ENCODE measurements at places on chromosomes 4 and X.

DNA sequence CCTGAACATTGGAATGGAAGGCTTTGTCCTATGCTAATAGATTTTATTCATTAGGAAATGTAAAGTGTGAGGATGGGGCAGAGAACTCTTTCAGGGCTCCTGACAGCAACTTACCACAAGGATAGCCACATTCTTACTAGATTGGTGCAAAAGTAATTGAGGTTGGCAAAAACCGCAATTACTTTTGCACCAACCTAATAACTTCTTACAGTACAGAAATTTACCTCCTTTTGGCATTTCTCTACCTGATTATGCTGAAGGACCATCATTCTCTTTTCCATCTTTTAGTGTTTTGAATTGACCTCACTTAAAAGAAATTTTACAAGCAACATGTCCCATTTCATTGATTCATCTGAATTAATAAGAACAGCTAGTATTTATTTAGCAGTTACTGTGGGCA, 109.2 kb upstream of the AP1S2 start:
- DNase-seq = no peak

DNA sequence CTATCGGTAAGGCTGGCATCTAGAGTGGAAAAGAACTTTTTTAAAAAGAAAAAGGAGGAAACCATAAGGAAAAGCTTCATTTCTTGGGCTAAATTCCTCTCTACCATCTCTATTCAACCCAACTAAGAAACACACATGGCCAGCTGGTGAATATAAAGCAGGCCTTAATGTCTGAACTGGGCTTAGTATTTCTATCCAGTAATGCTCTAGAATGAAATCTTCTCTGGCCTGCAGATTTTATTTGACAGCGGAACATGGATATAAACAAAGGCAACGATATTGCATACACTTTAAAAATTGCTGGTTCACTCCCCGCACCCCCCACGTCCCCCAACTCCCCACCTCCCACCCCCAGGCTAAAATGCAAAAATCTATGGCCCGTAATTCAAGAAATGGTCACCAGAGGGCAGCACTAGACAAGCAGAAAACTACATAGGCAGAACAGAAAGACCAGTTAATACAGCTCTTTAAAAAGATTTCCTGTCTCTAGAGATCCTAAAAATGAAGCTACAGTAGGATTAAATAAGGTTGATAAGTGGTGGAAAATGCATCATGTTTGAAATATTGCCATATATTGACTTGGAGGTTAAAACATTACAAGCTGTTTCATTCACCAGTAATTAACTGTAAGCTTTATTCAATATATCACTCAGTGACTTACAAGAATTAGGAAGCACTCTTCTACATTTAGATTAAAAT, 155.2 kb upstream of the GALNT7 start:
- peak; percentile 78 for DNase-seq

DNA sequence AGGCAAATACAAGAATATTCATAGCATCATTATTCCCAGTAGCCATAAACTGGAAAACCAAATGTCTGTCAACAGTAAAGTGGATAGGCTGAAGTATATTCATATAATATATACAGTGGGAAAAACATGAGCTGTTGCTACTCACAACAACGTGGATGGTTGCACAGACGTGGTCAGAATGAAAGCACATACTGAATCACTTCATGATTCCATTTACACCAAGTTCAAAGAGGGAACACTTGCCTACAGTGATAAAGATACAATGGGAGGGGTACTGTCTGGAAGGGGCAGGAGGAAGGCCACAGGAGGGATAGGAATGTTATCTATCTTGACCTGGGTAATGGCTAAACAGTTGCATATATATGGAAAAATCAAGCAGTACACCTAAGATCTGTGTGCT, 25.3 kb downstream of the APBB2 start:
- DNase-seq = no peak

DNA sequence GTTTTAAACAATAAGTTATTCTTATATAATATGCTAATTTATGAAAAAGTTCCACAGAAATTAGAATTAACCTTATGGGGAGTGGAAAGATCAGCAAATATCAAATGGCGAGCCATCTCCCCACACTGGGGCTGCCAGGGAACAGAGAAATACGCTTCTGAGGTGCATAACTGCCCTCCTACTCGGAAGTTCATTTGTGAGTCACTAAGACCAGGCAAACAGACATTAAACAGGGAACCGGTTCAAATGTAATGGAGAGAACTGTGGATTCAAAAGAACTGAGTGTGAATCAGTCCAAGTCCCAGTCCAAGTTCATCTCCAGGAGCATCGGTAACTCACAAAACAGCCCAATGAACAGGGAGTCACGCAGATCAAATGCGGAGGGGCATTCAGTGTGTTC, 11.4 kb upstream of the S100G start:
- DNase-seq = no peak
